ENCODE measurements at places on chromosomes 2 and 18.
A peak's percentile ranks its signal among the peaks of the same experiment; 100 is the strongest.

DNA sequence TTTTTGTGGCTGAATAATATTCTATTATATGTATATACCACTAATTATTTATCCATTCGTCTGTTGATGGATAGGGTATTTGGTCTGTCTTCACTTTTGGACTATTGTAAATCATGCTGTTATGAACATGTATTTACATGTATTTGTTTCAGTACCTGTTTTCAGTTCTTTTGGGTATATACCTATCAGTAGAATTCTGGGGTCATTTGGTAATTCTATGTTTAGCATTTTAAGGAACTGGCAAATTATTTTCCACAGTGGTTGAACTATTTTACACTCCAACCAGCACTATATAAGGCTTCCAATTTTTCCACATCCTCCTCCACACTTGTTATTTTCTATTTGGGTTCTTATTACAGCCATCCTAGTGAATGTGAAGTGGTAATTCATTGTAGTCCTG lies 12.4 kb upstream of the TANK start:
- DNase-seq: no peak

DNA sequence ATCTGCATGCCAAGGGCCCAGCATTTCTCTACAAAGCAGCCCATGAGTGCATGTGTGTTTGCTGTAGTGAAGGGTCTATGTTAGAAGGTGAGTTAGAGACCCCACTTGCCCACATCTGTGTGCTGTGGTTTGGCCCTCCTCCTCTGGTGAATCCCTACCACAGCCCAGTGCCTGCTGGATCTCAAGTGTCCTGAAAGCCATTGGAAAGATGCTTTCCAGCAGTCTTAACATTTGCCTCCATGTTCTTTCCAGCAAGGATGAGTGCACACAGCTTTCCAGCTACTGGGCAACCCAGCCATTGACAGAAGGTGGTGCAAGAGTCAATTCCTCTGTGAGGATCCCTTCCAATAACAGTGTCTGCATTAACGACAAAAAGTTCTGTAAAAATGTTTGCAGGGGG lies 13.6 kb downstream of the CRIM1 start:
- DNase-seq: no peak

DNA sequence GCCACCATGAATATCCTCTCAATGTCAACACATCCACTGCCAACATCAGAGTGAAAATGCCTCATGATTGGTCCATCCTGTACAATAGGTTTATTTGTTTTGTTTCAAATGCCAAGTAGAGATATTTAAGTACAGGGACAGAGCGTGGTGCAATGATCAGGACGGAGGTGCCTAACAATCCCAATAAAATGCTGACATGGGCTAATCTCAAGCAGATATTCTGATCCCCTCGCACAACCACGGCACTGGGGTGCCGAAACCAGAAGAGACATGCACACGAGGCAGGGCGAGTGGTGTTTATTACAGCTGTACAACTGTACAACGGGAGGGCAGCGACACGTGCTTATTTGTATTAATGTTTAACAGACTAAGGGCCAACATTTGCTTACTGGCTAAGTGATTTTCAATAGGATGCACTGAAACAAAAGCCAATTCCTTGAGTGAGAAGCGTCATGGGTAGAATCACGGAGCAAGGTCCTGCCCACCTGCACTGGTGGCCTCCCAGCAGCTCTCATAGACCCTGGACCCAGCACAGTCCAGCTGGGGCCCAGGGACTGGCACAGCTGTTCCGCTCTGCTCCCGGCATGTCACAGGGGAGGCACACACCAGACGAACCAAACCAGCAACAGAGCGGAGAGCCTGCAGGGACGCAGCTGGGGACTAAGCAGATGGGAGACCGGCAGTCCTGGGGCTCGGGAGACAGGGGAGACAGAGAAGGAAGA lies 101.4 kb downstream of the HDAC4 start:
- DNase-seq: peak; percentile 64

DNA sequence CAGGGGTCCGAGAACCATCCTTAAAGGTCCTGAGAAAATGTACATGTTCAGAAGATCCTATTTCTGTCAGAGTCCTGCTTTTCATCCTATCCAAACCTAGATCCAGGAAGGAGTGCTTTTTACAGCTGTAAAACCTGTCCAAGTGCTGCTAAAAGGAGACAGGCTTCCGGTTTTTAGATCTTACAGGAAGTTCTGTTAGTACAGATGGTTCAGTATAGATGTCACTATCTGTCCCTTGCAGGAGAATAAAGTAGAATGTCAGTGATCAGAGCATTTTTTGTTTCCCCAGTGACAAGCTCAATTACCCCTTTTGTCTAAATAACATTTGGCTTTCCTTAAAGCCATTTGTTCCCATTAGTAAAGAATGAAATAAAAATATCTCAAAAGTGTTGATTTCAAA lies 98.3 kb downstream of the NRP2 start:
- DNase-seq: no peak

DNA sequence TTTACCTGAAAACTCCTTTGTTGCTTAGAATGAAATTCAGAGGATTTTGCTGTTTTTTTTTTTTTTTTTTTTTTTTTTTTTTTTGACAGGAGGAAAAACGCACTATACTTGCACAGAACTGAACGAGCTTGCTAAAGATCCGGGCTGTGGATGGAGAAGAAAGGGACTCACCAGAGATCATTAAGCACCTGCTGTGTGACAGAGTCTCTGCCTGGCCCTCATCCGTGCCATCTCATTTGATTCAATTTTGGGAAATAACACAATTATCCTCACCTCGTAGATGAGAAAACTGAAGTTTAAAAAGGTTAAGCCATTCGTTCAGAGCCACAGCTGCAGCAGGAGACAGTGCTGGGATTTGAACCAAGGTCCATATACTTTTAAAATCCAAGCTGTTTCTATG lies 775.4 kb upstream of the ID2 start:
- DNase-seq: no peak

DNA sequence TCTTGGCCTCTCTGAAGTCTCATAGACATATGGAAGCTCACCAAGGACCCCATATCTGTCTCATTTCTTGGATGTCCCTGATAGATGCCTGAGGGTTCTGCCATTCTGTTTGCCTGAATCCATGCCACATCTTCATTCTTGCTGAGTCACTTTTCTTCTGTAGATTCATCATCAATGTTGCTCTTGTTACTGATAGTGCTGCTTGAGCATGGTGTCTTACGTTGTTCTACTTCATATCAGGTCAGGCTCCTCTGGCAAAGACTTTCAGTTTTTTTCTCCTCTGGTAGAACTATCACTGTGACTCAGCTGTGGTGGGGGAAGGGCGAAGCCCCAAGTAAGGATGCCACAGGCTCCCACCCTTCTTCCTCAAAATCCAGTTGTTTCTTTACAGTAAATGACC lies 885.2 kb downstream of the DCDC2C start:
- DNase-seq: no peak

DNA sequence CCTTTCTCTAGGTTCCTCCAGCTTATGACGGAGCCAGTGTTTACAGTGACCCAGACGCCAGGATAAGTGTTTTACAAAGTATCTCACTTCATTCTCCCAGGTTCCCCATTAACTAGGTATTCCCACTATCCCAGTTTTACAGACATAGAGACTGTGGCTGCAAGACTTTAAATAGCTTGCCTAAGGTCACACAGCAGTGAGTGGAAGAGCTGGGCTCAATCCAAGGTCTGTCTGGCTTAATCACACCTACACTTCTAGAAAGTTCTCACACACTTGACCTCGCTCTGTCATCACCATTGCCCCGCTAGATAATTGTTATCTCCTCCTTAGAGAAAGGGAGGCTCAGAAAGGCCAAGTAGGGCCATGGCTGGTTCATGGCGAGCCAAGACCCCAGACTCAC lies 110.2 kb downstream of the ANTXR1 start:
- DNase-seq: no peak

DNA sequence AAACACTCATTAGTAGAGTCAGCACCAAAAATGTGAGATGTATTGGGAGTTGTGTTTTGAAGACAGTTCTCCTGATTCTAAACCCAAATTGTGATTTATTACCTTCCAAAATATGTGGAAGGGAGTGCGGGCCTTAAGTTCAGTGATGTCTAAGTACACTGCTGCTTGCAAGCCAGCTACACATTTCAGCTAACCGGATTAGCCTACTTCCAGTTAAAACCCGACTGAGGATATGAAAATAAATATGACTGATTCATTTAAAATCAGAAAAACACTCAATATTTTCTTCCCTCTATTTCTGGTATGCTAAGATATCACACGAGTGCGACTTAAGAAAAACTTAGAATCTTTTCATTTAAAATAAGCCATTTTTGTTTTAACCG lies 907 bp downstream of the FHL2 start:
- no peak for DNase-seq

GRCh38 chr2:48424866-48425265 lies 105.1 kb upstream of the STON1 start:
- no peak for DNase-seq

GRCh38 chr2:218387369-218388194 lies 5.5 kb downstream of the SLC11A1 start:
- DNase-seq: peak; percentile 75

DNA sequence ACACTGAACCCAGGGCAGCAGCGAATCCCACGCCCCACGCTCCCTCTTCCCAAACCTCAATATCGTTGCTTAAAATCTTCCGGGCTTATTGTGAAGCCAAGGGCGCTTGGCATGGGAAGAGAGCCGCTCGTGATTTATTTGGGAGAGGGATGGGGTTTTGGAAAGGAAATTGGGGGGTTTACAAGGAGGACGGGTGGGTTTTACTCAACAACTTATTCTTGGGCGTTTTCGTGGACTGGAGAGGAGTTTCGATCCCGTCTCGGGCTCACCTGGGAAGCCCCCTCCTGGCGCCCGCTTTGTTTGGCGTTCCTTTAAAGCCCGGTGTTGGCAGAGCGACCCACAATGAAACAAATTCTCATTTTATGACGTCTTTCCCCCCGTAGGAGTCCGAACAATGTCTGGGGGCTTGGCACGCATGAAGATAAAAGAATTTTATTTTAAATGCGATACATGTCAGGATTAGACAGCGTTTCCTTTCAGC lies 135.3 kb downstream of the INSIG2 start:
- DNase-seq: no peak

DNA sequence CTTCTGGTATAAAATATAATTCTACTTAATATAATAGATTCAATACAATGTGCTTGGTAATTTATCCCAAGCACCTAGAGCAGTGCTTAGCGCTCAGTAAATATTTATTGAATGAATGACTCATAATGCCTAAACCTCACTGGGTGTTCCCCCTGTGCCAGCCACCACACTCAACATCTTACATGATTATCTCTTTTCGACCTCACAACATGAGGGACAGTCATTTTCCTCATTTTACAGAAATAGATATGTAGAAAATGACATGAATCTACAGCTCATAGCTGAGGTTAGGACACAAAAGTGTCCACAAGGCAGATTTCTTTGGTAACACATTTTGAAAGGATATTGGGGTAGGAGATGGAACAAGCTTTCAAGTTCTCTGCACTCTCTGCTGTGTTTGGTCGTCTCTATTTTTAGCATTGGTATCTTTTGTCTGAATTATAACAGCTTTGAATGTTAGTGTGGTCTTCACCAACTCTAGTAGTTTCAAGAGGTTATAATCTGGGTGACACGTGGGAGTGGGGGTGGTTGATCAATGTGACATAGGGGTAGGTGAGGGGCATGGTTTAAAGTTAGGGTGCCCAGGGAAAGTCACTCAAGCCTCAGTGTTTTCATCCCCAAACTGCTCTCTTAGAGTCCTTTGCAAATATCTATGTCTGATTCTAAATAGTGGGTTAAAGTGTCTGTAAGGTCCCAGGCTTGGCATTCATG lies 9.8 kb downstream of the MYOM1 start:
- no peak for DNase-seq

- no peak for DNase-seq
Observed at GRCh38 chr2:105518897-105519296, 120.0 kb upstream of the FHL2 start.

GRCh38 chr2:19500126-19500525 lies 141.7 kb upstream of the OSR1 start:
- no peak for DNase-seq

DNA sequence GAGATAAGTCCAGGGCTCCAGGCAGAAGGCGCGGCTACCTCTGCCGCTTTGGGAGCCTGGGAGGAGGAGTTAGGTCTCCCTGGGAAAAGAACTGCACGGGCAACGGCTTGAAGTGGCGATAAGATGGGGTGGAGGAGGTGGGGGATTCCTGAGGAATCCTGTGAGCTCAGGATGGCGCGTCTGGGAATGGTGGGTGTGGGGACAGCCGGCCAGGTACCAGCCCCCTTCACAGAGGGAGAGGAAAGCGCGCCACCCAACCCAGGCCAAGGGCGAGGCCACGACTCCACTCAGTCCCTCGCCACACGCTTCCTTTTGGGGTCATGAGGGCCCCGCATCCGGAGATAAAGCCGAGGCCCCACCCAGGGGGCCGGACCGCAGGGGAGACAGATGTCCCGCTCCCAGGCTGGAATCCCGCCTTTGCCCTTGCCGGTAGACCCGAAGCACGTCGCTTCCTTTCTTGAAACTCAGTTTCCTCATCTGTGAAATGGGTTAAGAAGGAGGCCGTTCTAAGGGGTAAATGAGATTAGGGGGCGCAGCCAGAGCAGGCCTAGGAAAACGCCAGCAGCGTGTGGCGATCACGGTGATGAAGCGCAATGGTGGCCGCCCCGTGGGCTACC lies 1.7 kb upstream of the CTDSP1 start:
- DNase-seq: peak; percentile 90

DNA sequence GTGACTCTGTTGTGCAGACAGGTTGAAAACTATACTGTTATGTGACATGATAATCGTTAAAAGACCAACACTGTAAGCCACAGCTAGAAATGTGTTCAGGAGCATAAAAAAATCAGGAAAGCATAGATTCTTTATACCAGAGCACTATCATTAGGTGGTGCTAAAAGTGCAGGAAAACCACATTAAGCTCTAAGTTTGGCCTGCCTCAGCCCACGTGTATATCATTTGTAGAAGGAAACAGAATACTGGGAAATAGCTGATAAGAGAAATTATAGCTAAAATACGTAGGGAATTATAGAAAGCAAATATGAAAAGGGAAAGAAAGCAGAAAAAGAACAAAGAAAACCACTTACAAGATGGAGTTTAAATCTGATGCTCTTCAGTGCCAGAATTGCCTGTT lies 26.5 kb upstream of the C2orf74 start:
- DNase-seq: no peak

DNA sequence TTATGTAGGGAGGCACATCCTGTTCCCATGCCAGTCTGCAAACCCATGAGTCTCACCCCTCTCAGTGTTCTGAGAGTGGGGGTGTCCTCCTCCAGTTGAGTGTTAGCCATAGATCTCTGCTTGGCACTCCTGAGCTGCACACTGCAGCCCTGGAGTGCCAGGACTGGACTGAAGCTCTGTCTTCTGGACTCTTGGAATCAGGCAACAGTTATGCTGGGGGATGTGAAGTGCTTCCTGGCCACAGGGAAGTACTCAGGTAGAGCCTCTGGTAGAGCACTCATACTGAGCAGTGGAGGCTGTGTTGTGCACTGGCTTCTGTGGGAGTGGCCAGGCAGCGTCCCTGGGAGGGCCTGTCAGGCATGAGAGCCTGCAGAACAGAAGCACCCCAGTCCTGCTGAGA lies 43.0 kb downstream of the SERPINB7 start:
- no peak for DNase-seq

GRCh38 chr2:143942486-143942885 lies 577.4 kb downstream of the ZEB2 start:
- no peak for DNase-seq
